ENCODE measurements at places on chromosomes 16 and 17.

DNA sequence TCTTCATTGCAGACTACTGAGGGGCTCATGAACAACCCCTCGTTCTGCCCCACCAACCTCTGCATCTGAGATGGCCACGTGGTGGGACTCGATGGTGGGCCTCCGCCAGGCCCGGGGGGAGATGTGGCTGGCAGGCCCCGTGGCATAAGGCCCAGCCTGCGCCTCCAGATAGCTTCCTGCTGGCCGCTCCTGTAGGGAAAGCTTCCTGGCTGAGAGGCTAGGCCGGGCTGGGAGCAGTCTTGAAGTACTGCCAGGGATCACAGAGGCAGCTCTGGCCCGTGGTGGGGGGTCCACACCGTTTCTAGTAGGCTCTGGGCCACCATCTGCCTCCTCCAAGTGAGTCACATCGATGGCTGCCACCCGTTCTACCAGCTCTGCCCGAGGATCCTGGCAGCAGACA lies 7.6 kb downstream of the CAMKK1 start:
- no peak for DNase-seq

GRCh38 chr17:40535924-40536294 lies 29.4 kb downstream of the CCR7 start:
- no peak for DNase-seq

DNA sequence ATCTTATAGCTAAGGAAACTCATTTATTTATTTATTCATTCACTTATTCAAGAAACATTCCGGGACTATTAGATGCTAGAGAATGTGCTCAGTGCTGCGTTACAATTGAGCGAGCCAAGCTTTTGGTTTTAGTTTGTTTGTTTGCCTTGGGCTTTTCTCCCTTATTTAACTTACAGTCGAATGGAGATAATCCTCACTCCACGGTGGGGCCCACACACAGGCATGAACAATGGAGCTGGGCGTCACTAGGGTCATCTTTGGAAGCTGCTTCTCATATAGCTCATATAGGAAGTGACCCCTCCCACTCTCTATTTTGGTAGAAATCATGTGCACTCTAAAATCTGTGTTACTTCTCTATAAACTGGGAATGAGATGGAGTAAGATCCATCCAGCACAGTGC lies 210.0 kb downstream of the TMEM114 start:
- no peak for DNase-seq

GRCh38 chr16:17529982-17530760 lies 59.4 kb upstream of the XYLT1 start:
- no peak for DNase-seq

- DNase-seq: peak; percentile 23
These were observed 67.3 kb downstream of the PHKB start for GRCh38 chr16:47528431-47528830.

GRCh38 chr17:81870131-81870980 lies 781 bp downstream of the ARHGDIA start:
- DNase-seq: no peak

- peak; percentile 40 for DNase-seq
These were observed 6.8 kb downstream of the KIFC3 start for GRCh38 chr16:57795431-57795878.

GRCh38 chr16:86165479-86165878 lies 266.5 kb downstream of the IRF8 start:
- DNase-seq: no peak

GRCh38 chr17:72445055-72445991 lies 324.5 kb downstream of the SOX9 start:
- no peak for DNase-seq

DNA sequence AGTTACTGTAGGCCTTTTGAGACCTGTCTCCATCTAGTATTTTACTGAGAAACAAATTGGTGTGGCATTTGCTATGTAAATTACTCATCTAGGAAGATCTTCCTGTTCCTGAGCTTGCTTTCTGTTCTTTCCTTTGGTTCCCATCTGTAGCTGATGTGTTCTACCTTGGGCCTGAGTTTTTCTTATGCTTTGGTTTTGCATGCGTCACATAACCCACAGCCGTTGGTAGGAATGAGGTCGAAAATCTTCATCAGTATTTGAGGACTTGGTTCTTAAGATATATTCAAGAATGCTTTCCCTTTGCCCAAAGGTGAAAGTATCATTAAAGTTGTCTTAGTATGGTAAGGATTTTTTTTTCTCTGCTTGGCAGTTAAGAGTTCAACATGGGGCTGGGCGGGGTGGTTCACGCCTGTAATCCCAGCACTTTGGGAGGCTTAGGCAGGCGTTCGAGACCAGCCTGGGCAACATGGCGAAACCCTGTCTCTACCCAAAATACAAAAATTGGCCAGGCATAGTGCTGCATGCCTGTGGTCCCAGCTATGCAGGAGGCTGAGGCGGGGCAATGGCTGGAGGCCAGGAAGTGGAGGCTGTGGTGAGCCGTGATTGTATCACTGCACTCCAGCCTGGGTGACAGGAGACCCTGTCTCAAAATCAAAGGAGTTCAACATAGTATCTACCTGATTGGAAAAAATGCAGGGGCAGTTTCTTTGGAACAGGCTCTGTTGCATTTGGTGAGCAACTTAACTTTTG lies 28.8 kb downstream of the IST1 start:
- DNase-seq: peak; percentile 49

DNA sequence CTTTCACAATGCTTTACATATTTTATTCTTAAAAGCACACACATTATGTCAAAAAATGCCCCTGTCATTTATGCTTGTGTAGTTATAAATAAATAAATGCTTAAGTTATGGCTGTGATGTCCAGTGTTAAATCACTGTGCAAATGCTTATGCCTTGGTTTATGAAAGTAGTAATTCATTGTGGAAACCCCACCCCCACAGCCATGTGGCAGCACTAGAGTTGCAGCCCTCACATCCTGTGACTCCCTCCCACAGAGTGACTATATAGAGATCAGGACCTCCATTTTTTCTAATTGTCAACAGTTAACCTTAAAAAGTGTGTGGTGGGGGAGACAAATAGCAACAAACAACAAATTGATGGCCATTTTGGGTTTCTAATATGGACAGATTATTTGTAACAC lies 2.4 kb downstream of the SKAP1 start:
- no peak for DNase-seq

- DNase-seq: peak; percentile 88
These were observed 254.6 kb downstream of the HS3ST3A1 start for GRCh38 chr17:13346996-13347762.

DNA sequence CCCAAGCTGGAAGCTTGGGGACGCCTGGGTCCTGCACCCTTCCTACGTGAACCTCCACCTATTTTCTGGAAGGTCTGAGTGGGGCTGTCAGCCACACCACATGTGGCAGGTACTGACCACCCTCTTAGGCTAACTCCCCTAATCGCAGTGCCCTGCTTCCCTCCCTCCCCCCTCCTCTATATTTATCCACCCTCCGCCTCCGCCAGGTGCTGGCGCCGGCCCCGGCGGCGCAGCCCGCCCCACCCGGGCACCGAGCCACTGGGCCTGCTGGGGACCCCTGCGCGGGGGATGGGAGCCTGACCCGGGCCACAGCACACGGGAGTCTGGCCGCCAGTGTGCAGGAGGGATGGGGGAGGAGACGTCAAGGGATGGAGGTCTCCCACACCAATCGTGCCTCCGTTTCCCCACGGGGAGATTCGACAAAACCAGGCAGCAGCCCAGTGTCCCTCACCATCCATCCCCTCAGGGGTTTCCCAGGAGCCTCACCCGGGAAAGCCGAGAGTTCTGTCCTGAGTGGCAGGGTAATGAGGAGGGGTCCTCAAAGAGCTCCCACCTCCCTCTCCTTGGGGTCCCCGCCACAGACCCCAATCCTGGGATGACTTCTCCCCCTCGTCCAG lies 1.3 kb downstream of the PLEKHH3 start:
- DNase-seq: no peak

DNA sequence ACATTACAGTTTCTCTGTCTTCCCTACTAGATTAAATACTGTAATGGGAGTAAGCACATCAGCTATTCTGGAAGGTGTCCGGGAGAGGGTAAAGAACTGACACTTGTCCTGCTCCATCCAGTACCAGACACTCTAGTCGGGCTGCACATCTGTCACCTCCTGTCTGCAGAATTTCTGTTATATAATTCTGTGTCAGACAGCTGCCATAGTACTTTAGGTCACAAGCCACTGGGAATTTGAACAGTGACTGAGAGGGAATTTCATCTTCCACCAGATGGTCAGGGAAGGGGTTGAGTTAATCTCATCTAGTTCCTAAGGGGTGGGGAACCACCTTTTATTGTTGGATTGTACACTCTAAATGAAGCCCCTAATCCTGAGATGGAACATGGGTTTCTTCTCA lies 58.6 kb upstream of the NUDT7 start:
- no peak for DNase-seq

DNA sequence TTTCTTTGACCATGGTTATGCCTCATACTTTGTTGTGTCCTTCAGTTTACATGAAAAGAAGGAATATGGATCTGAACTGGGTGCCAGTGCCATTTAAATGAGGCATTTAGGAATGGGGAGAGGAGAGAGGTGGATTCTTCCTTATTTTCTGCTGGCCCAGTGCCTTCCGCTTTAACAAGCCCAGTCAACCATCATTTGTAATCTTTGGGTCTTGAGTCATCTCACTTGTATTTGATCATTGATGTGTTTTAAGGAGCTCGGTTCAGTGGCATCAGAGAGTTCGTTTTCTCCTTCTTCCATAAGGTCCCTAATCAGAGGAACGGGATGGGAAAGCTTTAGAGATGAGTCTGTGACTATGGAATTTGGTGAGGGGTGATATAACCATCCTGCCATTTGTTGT lies 334.9 kb downstream of the WWOX start:
- no peak for DNase-seq

GRCh38 chr16:67481561-67482232 lies 740 bp upstream of the ATP6V0D1 start:
- no peak for DNase-seq

DNA sequence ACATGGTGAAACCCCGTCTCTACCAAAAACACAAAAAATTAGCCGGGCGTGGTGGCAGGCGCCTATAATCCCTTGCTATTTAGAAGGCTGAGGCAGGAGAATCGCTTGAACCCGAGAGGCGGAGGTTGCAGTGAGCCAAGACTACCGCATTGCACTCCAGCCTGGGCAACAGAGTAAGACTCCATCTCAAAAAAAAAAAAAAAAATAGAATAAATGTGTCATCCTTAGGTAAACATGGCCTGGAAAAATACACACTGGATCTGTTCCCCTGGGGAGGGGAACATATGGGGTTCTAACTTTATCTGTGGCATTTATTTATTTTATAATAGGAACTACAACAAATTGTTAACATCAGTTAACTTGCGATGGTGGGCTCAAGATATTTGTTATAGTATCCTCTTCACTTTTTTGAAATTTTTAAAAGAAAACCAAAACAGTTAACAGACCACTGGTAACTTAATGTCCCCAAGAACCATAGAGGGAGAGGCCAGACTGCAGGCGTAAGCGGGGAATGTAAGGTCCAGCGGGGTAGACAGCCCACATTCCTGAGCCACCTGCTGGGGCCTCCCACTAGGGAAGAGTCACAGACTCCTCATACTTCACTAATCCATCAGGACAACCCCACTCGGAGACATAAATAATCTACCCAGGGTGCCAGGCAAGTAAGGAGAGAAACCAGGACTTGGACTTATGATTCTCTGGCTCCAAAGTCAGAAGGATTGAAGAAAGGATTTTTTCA lies 12.5 kb upstream of the TXNDC11 start:
- no peak for DNase-seq

GRCh38 chr16:1048442-1049112 lies 24.0 kb upstream of the SSTR5 start:
- DNase-seq: no peak

GRCh38 chr17:3845291-3845620 lies 790 bp downstream of the NCBP3 start:
- DNase-seq: no peak
